T47D (cell line): ENCODE measurements at places on chromosomes 5 and 9.

GRCh38 chr9:9963841-9964240 is 649.0 kb downstream of the PTPRD start:
- DNase-seq, result no peak

DNA sequence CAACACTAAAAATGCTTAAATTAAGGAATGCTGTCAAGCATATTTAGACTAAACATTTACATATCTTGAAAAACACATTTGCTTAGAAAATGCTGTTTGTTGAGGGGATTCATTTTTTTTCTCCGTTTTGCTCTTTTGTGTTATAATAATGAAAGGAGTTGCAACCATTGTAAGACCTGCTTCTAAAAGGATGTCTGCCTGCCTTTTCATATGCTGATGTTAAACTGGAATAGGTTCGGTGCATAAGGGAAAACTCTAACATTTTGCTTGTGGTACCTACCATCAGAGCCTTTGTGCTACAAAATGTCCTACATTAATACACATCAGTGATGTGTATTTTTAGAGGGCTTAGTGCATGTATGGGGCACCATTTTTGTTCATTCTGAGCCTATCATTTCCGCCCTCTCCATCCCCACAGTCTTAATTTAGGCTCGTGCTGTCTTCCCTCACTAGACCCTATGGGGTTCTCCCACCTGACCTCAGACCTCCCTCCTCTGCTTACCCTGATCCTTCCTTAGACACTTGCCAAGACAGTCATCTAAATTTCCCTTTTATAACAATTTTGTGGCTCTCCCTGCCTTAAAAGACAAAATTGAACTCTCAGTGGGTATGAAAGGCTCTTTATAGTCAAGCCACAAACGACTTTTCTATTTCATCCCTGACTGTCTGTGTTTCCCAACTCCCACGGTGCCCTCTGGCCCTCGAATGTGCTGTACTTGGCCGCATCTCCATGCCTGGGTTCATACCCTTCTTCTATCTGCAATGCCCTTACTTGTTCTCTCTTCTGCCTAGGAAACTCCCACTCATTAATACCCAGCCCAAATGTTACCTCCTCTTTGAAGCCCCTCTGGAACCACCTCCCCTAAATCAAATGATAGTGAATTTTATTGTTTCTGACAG is 61.2 kb downstream of the CMYA5 start:
- no peak for DNase-seq

DNA sequence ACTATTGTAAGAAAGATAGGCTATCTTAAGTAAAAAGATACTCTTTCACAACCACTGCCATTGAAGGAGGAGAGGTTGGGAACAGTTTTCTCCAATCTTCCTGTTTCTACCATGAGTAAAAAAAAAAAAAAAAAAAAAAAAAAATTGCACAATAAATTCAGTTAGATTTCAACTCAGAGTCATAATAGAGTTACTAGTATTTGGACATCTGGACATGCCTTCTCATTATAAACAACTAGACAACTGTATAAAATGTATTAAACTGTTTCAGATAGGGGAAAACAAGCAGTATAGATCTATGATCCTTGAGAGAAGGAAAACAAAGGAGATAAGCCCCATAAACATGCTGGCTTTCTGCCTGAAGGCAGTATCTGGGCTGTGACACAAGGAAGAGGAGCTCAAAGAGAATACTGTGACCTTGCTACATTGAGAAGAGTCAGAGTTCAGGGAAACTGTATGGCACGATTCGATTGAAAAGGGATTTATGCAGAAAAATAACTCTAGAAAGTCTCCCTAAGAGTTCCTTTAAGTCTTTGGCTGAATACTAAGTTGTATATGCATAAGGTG is 249.2 kb upstream of the POU5F2 start:
- no peak for DNase-seq

DNA sequence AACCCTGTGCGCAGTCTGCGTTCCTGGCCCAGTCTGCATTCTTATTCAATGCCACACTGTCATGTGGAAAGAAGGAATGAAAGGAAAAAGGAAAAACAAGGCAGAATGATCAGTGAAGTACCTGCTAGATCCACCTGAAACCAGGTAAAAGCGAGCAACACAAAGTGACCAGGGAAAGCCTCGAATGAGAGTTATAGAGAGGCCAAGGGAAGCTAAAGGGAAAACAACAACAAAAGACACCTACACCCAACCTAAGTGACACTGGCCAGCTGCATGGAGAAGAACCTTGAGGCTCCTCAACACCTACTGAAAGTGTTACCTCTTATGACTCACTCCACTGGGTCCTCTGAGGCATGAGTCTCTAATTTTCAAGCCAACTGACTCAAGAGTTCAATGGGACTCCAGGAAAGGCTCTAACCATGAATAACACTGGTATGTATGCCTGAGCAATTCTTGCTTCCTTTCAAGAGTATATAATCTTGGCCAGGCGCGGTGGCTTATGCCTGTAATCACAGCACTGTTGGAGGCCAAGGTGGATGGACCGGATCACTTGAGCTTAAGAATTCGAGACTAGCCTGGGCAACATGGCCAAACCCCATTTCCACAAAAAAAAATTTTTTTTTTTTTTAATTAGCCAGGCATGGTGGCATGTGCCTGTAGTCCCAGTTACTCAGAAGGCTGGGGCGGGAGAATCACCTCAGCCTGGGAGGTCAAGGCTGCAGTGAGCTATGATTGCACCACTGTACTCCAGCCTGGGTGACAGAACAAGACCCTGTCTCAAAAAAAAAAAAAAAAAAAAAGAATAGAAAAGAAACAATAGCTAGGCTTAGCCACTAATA is 29.0 kb downstream of the MTMR12 start:
- no peak for DNase-seq

DNA sequence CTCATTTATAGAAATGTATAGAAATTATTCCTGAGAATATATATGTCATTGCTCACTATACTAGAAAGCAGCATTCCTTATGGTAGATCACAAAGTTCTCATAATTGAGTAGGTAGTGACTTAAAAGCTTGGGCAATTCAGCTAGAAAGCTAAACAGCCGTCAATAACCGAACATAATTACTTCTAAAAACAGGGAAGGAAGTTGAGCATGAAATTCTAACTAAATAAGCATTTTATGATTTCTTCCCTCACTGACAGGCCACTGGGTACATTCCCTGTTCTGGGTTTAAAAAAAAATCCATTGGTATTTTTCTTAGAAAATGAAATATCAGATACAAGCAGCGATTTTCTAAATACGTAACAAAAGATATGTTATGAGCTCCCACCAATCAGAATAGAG is 91.1 kb upstream of the DAB2 start:
- no peak for DNase-seq

DNA sequence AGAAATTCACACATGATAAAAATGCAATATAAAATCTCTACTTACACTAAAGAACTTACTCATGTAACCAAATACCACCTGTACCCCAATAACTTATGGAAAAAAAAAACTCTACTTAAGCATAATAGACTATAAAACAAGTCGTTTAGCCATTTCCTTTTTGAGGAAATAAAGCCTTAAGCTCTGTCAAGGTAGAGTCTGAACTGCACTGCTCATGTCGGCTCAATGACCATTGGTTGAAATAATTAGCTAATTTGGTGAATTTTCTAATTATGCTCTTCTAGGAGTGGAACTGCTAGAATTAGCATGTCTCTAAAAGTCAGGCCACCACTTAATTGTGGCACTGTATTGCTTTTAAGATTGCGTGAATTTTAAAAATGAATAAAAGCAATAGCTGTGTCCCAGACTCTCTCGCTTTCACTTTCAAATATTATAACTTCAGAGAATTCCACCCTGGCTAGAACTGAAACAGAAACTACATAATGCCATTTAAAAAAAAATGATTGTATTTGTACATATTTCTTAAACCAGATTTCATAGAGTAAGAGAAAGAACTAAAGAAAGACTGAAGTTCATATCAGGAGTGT is 113.0 kb upstream of the PCA3 start:
- DNase-seq, result no peak
